ENCODE measurements at places on chromosomes 4 and X.

DNA sequence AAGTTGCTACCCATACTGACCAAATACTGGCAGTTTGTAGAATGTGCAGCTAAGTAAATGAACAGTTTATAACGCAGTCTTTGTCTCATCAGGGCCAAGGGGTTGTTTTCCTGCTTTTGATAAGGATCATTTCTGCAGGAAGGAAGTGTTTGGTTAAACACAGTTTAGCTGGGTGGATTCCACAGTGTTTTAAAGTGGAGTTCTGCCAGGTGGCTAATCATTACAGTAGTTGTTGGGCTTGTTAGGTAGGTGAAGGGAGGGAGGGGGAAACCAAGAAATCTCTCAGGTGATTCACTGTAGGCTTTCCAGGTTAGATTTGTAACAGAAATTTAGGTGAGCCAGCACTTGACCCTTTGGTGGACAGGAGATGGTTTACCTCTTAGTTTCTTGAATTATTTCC is 58.1 kb downstream of the FNIP2 start:
- no peaks in the 10 kb centered on the region for H3K27me3 ChIP-seq
- no peaks in the 10 kb centered on the region for H3K36me3 ChIP-seq
- no peak overlapping the region for H3K27ac ChIP-seq
- no peak overlapping the region for H3K4me3 ChIP-seq

GRCh38 chr4:128604840-128605239 is 204.7 kb upstream of the JADE1 start:
- H3K4me3 ChIP-seq, result no peak overlapping the region
- H3K27ac ChIP-seq, result no peak overlapping the region
- H3K36me3 ChIP-seq, result no peaks in the 10 kb centered on the region
- no peaks in the 10 kb centered on the region for H3K4me1 ChIP-seq
- no peak for DNase-seq
- H3K27me3 ChIP-seq, result no peaks in the 10 kb centered on the region

GRCh38 chr4:106978046-106978774 is 57.9 kb downstream of the DKK2 start:
- no peaks in the 10 kb centered on the region for H3K4me1 ChIP-seq
- no peaks in the 10 kb centered on the region for H3K27me3 ChIP-seq
- no peaks in the 10 kb centered on the region for H3K36me3 ChIP-seq
- no peak overlapping the region for H3K4me3 ChIP-seq

DNA sequence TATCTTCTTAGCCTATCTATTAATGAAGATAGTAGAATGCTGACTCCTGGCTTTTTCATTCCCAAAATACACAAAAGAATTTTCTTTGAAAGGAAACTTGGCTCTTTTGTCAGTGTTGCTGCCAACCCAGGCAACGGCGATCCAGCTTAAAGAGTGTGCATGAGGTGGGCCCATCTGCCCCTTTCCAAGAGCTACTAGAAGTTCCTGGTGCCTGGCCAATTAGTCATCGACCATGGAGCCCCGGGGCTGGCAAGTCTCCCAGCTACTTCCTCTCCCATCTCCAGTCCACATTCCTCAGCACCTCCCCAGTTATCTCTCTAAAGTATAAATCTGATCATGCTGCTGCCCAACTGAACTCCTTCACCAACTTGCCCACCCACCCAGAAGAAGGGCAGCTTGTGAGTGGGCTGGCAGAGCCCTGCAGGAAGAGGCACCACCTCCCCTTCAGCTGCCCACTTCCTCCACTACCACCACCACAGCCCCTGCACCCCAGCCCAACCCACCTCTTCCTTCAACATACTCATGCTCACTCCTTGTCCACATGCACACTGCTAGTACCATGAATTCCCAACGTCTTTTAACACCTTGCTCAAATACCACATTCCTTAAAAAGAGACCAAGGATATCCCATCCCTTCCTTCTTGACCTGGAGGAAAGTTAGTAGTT is 158.2 kb upstream of the MAP3K15 start:
- no peak overlapping the region for H3K27ac ChIP-seq
- no peak overlapping the region for H3K4me3 ChIP-seq
- DNase-seq, result peak; percentile 69
- H3K36me3 ChIP-seq, result no peaks in the 10 kb centered on the region

DNA sequence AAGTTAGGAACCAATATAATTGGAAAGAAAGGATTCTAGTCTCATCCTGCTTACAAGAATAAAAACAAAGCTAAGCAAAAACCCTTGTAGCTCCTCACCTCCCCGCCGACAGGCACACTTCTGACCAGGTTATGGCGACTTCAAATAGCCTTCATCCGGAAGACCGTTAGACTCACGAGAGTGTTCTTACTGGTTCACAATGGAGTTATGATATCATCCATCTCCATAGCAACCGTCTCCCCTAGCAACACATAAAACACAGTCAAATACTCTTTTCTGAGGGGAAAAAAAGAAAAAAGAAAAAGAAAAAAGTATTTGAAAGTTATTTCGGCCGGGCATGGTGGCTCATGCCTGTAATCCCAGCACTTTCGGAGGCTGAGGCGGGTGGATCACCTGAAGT is at the start of gene IL13RA2:
Gene IL13RA2 (minus strand): TSS at position 162 of the 400 bp plus-strand sequence. CDS start 347 bp downstream, outside the sequence.
- H3K27me3 ChIP-seq, result no peaks in the 10 kb centered on the region
- peaks cover 1% of the 10 kb centered on the region for H3K4me1 ChIP-seq
- peak; percentile 45 for DNase-seq
- H3K27ac ChIP-seq, result no peak within 1 kb of the TSS
- no peak within 1 kb of the TSS for H3K4me3 ChIP-seq

DNA sequence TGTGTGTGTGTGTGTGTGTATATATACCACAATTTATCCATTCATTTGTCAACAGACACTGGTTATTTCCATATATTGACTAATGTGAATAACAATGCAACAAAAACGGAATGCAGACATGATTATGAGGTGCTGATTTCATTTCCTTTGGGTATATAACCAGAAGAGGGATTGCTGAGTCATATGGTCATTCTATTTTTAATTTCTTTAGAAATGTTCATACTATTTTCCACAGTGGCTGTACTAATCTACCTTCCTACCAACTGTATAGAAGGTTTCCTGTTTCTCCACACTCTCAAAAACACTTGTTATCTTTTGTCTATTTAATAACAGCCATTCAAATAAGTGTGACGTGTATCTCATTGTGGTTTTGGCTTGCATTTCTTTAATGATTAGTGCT is 269.9 kb downstream of the OPHN1 start:
- peak overlapping the region; percentile 25 for H3K27ac ChIP-seq
- H3K36me3 ChIP-seq, result no peaks in the 10 kb centered on the region
- H3K4me1 ChIP-seq, result peaks cover 11% of the 10 kb centered on the region
- H3K4me3 ChIP-seq, result no peak overlapping the region
- peak; percentile 83 for DNase-seq
